Heart right ventricle (tissue), 16 donors: ENCODE measurements at places on chromosomes 4 and X.

DNA sequence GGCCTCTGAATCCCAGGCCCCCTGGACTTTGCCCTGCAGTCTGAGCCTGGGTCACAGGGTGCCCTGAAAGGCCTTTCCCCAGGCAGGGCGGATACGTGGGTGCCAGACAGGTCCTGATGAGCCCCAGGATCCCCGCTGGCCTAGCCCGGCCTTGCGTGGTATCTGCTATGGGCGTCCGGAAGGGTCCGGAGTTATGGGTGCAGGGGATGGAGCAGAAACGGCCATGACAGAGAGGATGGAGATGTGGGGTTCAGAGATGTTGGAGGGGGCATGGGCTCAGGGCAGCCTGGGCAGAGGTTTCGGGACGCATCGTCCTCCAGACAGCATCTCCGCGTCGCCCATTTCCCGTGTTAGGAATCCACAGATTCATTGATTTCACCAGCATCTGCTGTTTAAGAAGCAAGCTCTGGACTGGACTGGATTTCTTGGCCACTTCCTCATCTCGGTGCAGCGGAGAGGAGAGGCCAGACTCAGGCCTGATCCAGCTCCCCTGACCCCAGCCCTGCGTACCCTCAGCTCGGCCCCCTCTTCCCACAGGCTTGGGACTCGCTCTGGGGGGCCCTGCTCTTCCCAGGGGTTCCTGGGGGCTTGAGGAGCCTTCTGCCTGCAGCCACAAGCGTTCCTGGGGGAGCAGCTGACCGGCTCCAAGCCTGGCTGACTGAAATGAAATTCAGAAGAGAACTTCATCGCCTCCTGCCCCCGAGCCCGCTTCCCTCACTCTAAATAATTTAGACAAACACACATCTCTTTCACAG, 86.9 kb upstream of the ADRA2C start:
- no peak for DNase-seq
- H3K27me3 ChIP-seq = peaks cover 16% of the 10 kb centered on the region
- no peak overlapping the region for H3K4me3 ChIP-seq
- H3K27ac ChIP-seq = no peak overlapping the region

DNA sequence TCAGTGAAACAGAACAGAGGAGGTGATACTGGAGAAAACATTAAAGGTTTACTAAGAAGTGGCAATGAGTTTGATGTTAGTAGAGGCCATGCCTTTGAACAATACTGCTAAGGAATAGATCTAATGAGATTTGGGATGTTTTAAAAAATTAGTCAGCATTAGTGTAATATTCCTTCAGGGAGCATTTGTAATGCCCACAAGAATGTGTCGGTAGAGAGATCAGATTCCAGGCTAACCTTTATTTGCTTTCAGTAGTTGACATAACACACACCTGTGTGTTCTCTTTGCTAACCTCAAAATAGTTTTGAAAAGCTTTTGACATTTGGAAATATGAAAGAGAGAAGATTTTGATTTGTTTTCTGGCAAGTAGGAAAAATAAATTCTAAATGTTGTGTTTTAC, 328.8 kb downstream of the BMPR1B start:
- DNase-seq = no peak
- H3K27me3 ChIP-seq = no peaks in the 10 kb centered on the region
- no peaks in the 10 kb centered on the region for H3K36me3 ChIP-seq

- H3K4me1 ChIP-seq = no peaks in the 10 kb centered on the region
- H3K27ac ChIP-seq = no peak overlapping the region
- no peaks in the 10 kb centered on the region for H3K36me3 ChIP-seq
- no peak overlapping the region for H3K4me3 ChIP-seq
- no peaks in the 10 kb centered on the region for H3K27me3 ChIP-seq
Measured at GRCh38 chr4:73822812-73823504, 13.5 kb upstream of the CXCL6 start.

GRCh38 chr4:162343967-162344366, 180.2 kb upstream of the FSTL5 start:
- no peak overlapping the region for H3K4me3 ChIP-seq
- DNase-seq = no peak
- H3K27me3 ChIP-seq = no peaks in the 10 kb centered on the region
- H3K27ac ChIP-seq = no peak overlapping the region

DNA sequence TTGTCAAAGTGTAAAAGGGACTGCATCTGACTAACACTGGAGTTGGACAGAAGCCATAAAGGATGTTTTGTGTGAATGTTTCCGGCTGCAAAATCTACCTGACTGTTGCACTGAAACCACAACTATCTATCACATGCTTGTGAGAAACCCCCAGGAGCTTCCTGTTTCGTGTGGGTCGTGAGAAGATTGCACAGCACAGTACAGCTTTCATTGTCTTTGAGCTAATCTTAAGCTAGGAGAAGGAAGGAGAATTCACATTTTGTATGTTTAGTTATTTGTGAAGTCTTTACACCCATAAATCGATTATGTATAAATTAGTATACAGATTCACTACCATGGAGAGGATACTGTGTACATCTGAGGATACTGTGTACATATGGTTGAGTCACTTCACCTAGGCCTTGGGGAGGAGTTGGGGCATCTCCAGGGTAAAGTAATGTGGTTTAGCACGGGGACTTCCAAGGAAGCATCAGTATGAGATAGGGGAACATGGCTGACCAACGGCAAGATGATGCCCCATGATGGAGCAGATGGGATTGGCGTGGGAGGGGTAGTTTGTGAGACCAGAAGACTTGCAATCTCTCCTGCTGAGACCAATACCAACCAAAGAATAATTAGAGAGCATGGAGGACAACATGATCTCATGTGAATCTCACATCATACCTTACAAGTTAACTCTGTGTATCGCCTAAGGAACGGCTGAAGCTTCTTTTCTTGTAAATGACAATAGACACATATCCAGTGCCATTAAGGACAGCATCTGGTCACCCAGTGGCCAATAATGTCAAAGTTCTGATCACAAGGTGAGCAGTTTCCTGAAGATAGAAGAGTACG, 43.1 kb upstream of the FAM9C start:
- no peaks in the 10 kb centered on the region for H3K4me1 ChIP-seq
- no peak for DNase-seq
- H3K27me3 ChIP-seq = no peaks in the 10 kb centered on the region
- no peak overlapping the region for H3K27ac ChIP-seq
- H3K4me3 ChIP-seq = no peak overlapping the region

GRCh38 chr4:23920716-23921446, 31.0 kb upstream of the PPARGC1A start:
- H3K4me3 ChIP-seq = no peak overlapping the region
- H3K36me3 ChIP-seq = no peaks in the 10 kb centered on the region
- no peak for DNase-seq
- no peaks in the 10 kb centered on the region for H3K4me1 ChIP-seq
- no peak overlapping the region for H3K27ac ChIP-seq

- no peaks in the 10 kb centered on the region for H3K27me3 ChIP-seq
- no peak for DNase-seq
- no peak overlapping the region for H3K4me3 ChIP-seq
- no peak overlapping the region for H3K27ac ChIP-seq
Measured at GRCh38 chr4:57424232-57424897, 314.2 kb upstream of the IGFBP7 start.
